ENCODE measurements at places on chromosomes 2 and 18. TPM values are rescaled to one million over a fixed set of nuclear protein-coding genes. Genes with fewer than 3 reads are reported as not detected.

The ZNF385B gene
- 4.8 TPM for total RNA-seq

The ALK gene
- 0.27 TPM for total RNA-seq

The TXNDC9 gene
- total RNA-seq, result 51.8 TPM

The CROCC2 gene
- 0.41 TPM for total RNA-seq

The ZNF892 gene
- total RNA-seq, result 4.9 TPM

The SPP2 gene
- total RNA-seq, result not detected

The GATA6 gene
- 22.5 TPM for total RNA-seq

The STARD6 gene
- not detected for total RNA-seq

The DUSP2 gene
- total RNA-seq, result 1.4 TPM

The WNT6 gene
- total RNA-seq, result not detected

The CCDC85A gene
- 0.45 TPM for total RNA-seq

The PLEK gene
- total RNA-seq, result under 0.01 TPM

The RNF125 gene
- total RNA-seq, result 0.65 TPM

The DAW1 gene
- total RNA-seq, result not detected

The MC5R gene
- total RNA-seq, result not detected

The ALLC gene
- total RNA-seq, result not detected

The TWIST2 gene
- total RNA-seq, result 15.8 TPM

The OR6B2 gene
- not detected for total RNA-seq

The FBXO48 gene
- 0.99 TPM for total RNA-seq

The RUFY4 gene
- not detected for total RNA-seq

The BMP10 gene
- total RNA-seq, result not detected

The TMEM37 gene
- total RNA-seq, result not detected

The RAB6C gene
- total RNA-seq, result not detected

The WDR54 gene
- 16.9 TPM for total RNA-seq

The AGFG1 gene
- total RNA-seq, result 81.3 TPM

The CAVIN2 gene
- 24.1 TPM for total RNA-seq

The GGCX gene
- 26.7 TPM for total RNA-seq

The CHRNG gene
- not detected for total RNA-seq

The DRC1 gene
- not detected for total RNA-seq

The DPP10 gene
- total RNA-seq, result not detected

The HOXD9 gene
- not detected for total RNA-seq

The C2orf72 gene
- total RNA-seq, result not detected

The SNORC gene
- 0.72 TPM for total RNA-seq

The CWC22 gene
- total RNA-seq, result 31.8 TPM

The PLEKHB2 gene
- 43.3 TPM for total RNA-seq

The NCKAP1 gene
- 76.4 TPM for total RNA-seq

The ACMSD gene
- not detected for total RNA-seq

The PAX3 gene
- total RNA-seq, result not detected

The FBXO15 gene
- total RNA-seq, result 0.49 TPM

The DSG4 gene
- not detected for total RNA-seq

The ABCG5 gene
- not detected for total RNA-seq

The FEV gene
- total RNA-seq, result not detected

The NRP2 gene
- 11.2 TPM for total RNA-seq

The CNDP1 gene
- total RNA-seq, result not detected

The ALPI gene
- not detected for total RNA-seq
